Mesendoderm (in vitro differentiated cells): ENCODE measurements at places on chromosomes 7 and 10.
A peak's percentile ranks its signal among the peaks of the same experiment; 100 is the strongest.

- peak; percentile 71 for DNase-seq
Measured at GRCh38 chr7:76054123-76055120, 6.5 kb downstream of the MDH2 start.

DNA sequence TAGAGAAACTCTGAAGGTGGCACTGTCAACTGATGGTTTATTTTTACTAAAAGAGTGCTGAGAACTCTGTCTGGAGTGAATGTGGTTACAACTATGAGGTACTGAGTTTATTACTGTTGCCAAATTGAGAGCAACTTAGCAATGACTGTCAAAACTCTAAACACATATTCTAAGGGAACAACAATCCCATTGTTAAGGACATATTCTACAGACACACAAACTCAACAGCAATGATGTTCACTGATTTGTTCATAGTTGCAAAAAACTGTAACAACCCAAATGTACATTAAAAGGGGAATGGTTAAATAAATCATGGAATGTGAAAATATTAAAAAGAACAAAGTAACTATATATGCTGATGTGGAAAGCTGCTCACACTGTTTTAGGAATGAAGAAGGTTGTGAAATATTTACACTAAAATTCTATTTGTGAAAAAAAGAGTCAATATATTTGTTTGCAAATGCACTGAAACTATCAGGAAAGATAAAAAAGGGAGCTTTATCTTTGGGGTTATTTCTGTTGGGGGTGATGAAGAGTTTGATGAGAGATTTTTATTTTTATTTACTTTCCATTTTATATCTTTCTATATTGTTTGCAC is 12.9 kb downstream of the PON2 start:
- no peak for DNase-seq

- DNase-seq, result no peak
Measured at GRCh38 chr10:48947690-48948469, 8.2 kb upstream of the LRRC18 start.

GRCh38 chr7:154777908-154778307 is 225.0 kb downstream of the PAXIP1 start:
- no peak for DNase-seq

GRCh38 chr10:30784897-30785605 is 155.5 kb upstream of the LYZL2 start:
- DNase-seq, result peak; percentile 95

GRCh38 chr10:14397066-14397465 is 66.3 kb upstream of the FRMD4A start:
- DNase-seq, result peak; percentile 79

DNA sequence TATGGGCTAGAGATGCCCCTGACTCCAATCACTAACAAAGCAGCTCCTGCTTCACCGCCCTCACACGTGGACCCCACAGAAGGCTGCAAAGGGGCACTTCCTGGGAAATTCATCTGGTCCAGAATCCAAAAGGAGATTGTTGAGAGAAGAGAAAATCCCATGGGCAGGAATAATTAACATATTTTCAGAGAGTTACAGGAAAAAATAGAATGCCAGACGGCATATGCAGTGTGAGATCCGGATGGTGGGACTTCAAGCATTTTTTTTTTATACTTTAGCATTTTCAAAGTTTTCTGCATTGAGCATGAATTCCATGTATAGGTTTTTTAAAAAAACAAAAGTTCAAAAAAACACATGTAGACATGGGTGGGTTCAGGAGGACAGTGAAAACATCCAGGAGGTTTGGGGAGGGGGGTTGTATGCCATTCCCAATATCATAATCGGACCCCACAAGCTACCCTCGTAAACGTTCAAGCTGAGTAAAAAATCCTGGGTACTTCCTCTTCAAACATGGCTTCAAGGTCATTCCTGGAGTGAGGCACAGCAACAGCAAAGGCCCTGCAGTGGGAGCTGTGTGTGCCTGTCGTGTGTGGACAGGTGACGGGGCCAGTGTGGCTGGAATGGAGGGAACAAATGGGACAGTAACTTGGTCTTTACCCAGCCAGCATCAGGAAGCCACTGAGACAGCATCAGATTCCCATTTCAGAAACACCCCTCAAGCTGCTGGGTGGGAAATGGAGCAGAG is 128.1 kb downstream of the SLIT1 start:
- DNase-seq, result no peak

- no peak for DNase-seq
Measured at GRCh38 chr10:10434312-10434711, 583.4 kb upstream of the CELF2 start.

GRCh38 chr10:19605806-19606205 is 210.4 kb upstream of the PLXDC2 start:
- DNase-seq, result no peak

- no peak for DNase-seq
Measured at GRCh38 chr10:72257051-72257892, 16.5 kb upstream of the DDIT4 start.

- DNase-seq, result peak; percentile 88
Measured at GRCh38 chr7:5704534-5704922, 76.9 kb downstream of the RNF216 start.

DNA sequence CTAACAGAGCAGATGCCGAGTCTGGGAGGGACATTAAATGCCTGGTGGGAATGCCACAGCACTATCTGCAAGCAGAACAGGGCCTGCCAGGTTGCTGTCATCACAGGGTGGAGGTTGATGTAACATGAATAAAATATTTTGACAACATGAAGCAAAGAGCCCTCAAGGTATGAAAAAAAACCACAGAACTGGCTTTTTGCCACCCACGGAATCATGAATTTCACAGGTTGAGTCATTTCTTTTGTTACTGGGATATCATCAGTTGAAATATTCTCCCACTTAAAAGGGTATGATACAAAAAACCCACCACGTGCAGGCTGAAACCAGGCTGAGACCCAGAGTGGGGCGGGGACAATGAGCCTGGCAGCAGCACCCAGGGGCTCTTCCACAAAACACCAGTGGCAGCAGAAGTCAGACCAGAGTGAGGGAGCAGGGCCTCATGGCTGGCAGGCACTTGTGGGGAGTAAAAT is 220.1 kb downstream of the TNS3 start:
- no peak for DNase-seq

- DNase-seq, result peak; percentile 67
Measured at GRCh38 chr10:17212802-17213221, 11.3 kb upstream of the TRDMT1 start.

DNA sequence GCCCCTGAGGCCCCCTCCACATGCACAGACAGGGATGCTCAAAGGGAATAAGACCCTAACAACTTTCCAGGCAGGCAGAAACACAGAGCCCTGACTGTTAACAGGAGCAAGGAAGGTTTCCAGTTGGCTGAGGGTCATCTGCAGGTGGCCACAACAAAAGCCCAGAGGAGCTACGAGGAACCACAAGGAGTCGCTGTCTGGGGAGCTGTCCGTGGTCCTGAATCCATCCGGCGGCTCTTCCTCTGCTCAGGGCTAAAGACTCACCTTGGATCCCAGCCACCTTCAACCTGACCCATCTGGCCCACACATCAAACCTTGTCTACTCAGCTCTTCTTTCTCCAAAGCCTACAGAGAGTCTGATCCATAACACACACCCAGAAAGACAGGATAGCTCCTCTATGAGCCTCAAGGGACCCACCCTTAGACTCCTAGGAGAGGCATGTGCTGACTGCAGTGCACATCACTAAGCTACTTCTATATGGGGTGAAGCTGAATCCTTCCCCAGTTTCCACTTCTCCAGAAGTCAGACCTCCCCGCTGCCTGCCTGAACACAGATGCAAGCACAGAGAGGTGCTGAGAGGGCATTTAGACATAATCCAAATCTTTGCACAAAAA is 104.0 kb downstream of the SLIT1 start:
- peak; percentile 78 for DNase-seq

GRCh38 chr10:88920198-88920597 is 32.4 kb downstream of the ACTA2 start:
- DNase-seq, result no peak

GRCh38 chr7:35390146-35390545 is 136.2 kb upstream of the TBX20 start:
- DNase-seq, result peak; percentile 63

DNA sequence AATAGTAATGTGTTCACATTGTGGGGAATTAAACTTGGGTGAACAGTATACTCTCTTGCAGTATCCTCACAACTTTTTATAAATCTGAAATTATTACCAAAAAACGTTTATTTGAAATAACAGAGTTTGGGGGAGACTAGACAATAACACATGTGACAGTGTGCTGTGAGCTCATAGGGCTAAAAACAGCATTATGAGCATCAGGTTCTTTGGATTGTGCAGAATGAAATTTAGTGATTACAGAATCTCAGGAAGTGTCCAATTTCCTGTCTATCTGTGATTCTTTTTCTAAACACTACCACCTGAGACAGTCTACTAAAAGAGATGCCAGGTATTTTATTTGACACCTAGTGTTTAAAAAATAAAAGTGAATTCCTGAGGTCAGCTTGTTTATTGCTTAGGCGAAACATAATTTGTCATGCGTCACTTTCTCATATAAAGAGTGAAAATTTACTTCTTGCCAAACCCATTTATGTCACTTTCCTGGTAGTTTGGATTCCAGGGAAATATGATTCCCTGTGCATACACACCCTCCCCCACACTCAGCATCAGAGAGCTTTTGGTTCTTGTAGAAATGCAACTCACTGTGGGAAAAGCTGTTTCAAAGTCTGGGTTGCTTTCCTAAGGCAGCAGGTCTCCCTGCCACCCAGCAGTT is 71.2 kb downstream of the AOAH start:
- no peak for DNase-seq

- peak; percentile 72 for DNase-seq
Measured at GRCh38 chr10:129971381-129972144, 7.5 kb upstream of the EBF3 start.

- no peak for DNase-seq
Measured at GRCh38 chr10:113521475-113521795, 31.4 kb upstream of the HABP2 start.

DNA sequence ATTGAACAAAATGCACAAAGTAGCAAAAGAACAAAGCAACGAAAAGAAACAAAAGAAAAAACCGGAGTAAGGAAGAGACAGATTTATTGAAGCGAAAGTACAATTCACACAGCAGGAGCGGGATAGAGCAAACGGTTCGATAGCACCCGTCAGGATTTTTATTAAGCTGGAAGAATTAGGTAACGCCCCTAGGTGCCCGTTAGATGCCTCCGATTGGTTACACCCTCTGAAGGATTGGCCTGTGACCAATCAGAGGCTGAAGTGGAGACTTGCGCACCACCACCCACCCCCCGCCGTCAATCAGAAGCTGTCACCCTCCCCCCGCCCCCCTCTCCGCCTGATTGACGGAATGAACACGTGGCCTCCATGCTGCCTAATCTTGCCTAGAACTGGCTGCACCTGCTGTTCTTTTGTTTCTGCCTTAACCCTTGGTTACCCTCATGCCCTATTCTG is 16.8 kb downstream of the OCM2 start:
- DNase-seq, result peak; percentile 72

DNA sequence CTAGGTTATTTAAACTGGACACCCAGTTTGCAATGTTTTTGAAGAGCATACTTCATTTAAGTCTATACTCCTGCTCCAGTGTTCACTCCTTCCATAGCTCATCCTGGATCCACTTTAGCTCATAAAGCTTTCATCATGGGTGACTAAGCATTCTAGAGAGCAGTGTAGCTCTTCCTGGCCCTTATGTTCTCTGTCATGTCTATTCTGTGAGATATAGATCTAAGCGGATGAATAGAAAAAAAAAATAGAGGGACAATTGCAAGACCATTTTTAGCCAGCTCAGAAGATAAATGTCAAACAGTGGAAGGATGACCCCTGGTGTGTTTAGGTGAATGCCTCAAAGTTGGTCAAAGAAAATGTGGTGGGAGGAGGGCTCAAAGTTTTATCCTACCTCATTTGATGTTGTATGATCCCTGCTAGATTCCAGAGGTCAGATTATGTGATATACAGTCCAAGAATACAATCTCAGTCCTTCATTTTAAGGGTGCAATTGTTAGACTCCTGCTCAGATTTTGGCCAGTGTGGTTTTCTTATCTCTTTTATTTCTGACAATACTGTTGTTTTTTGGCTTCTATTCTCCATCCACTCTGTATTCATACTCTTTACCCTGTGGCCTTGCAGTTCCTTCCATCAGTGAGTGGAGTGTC is 7.5 kb upstream of the HECW1 start:
- DNase-seq, result no peak

- DNase-seq, result no peak
Measured at GRCh38 chr7:31046723-31047122, 5.4 kb upstream of the ADCYAP1R1 start.

DNA sequence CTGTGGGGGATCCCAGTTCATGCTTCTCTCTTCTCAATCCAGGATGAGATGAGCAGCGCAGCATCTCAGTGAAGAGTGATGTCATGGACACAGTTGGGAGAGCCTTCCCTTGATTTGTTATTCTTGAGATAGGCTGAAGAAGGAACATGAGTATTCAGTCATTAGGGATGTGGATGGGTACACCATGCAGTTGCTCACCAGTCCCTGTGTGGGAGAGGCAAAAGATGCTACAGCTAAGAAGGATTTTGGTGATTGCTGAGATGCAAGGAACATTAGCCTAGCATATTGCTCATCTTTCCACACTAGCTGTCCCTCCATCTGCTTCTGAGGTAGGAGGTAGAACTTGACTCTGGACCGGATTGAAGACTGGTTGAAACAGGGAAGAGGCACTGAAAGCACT is 179.6 kb downstream of the GALNT17 start:
- no peak for DNase-seq

GRCh38 chr10:25959540-25960232 is 25.7 kb downstream of the MYO3A start:
- DNase-seq, result no peak

DNA sequence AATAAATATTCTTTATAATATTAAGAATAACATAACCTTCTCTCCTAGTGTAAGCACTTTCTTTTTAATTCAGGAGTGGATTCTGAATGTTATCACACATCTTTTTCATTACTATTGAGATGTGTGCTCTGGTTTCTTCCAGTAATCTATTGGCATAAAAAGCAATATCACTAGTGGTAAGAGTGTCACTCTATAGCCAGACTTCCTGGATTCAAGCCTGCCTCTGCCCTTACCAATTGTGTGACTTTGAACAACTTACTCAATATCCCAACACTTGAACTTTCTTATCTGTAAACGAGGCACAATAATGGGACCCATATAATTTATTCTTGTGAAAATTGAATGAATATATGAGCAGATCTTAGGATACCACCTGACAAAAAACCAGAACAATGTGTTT is 71.0 kb downstream of the SEM1 start:
- no peak for DNase-seq

- DNase-seq, result no peak
Measured at GRCh38 chr7:146722986-146723385, 606.4 kb downstream of the CNTNAP2 start.

- DNase-seq, result peak; percentile 68
Measured at GRCh38 chr10:113410618-113411017, 142.2 kb upstream of the HABP2 start.

GRCh38 chr7:79008786-79009185 is 444.7 kb downstream of the MAGI2 start:
- no peak for DNase-seq

- DNase-seq, result peak; percentile 76
Measured at GRCh38 chr7:113087071-113087998, 708 bp upstream of the GPR85 start.

GRCh38 chr10:94403380-94404213 is 1.3 kb downstream of the TBC1D12 start:
- DNase-seq, result peak; percentile 61
